ENCODE measurements at places on chromosomes 1 and 21.

GRCh38 chr21:41119901-41120300 is 48.1 kb upstream of the BACE2 start:
- no peak for DNase-seq

- DNase-seq: peak; percentile 5
Observed at GRCh38 chr1:240575981-240576662, 35.8 kb downstream of the GREM2 start.

- no peak for DNase-seq
Observed at GRCh38 chr1:201103666-201104065, 8.6 kb downstream of the CACNA1S start.

DNA sequence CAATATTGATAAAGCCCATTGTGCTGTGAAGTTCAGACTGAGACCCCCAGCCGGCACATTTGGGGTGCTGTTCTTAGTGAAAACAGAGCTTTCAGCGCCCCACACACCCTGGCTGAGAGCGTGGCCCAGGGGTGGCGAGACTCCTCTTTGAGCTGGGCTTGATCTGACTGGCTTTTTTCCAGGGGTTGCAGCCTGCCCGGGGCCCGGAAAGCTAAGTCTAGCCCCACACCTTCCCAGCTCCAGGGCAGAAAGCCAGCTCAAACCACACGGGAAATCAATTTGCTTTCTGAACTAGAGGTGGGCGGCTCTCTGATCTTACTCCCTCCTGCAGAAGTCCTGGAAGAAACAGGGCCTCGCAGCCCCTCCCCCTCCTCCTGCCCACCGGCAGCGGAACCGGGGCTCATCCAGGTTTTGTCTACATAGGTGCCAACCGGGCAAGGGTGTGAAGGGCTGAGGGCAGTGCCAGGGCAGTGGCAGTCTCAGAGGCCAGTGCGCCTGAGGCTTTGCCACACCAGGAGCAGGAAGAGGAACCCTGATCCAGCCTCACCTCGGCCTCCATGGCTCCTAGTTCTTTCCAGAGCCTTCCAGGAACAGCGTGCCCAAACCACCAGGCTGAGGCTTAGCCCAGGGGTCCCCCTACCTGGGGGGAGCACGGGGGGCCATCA is 155.3 kb downstream of the NPHP4 start:
- DNase-seq: no peak

GRCh38 chr1:94526152-94526980 is 15.2 kb downstream of the F3 start:
- no peak for DNase-seq

DNA sequence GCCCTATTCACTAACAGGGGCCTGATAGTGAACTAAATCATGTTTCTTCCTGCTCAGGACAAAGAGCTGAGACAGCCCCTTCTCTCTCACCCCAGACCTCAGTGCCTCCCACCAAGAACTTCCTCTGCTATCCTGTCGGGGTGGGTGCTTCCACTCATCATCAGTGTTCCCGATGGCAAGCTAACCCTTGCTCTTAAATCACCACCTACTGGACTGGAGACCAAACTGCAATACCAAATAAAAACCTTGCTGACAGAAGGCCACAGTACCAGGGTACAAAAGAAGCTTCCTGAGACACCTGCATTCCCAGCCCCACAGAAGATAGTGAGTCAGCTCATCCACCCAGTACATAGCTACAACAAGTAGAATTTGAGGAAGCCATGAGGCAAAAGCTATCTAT is 799.5 kb downstream of the LTN1 start:
- DNase-seq: no peak

- no peak for DNase-seq
Observed at GRCh38 chr1:184838504-184838951, 83.9 kb upstream of the EDEM3 start.

DNA sequence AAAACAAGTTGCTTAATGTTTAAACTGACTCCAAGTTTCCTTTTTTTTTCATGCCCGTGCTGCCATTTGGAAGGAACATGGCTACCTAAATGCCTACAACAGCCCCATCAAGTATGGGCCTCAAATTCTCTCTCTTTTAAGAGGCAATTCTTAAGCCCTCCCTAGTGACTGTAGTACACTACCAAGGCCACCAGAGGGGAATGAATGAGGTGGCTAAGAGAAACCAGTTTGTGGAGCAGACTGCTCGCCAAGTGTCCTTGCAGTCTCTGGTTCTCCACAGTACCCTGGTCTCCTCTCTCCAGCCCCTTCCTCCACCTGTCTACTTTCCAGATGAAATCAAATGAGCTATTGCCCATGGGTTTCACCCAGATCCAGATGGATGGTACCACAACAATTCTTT is 1809.6 kb downstream of the BRINP3 start:
- no peak for DNase-seq

GRCh38 chr1:54485416-54485815 is 62.6 kb upstream of the ACOT11 start:
- DNase-seq: no peak

DNA sequence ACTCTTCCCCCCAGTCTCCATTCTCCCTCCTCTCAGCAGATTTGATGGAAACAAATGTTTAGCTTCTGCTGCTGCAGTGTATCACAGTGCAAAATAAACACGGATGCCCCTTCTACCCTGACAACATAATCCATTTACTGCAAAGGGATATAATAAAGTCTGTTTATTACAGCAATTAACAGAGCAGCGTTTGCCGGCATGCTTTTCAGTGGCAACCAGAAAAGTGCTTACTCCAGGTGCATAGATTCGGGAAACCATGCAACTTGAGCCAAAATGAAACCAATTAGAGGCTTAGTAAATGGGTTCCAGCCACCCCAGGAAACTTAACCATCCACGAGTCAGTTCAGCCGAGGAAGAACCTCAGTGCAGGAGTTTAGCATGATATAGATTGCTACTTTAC is 12.9 kb upstream of the LEMD1 start:
- DNase-seq: no peak

DNA sequence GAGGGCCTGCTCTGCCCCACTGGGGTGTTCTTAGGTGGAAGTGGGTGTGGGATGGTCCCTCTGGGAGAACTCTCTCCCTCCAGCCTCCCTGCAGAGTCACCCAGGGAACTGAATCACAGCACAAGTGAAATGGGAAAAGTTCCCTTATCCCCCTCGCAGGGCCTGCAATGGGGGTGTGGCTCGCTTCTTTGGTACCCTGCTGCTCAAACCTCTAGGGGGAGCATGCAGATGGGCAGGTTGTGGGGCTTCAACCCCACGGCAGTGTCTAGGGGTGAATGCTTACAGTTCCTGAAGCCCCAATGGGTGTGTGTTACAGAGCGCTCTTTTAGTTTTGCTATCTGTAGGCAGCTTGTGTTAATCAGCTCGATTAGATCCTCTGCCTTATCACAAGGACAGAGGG is 59.0 kb upstream of the TINAGL1 start:
- DNase-seq: no peak

- DNase-seq: no peak
Observed at GRCh38 chr1:226964068-226964425, 24.0 kb downstream of the COQ8A start.

GRCh38 chr1:56200442-56200841 is 378.9 kb downstream of the PLPP3 start:
- no peak for DNase-seq

DNA sequence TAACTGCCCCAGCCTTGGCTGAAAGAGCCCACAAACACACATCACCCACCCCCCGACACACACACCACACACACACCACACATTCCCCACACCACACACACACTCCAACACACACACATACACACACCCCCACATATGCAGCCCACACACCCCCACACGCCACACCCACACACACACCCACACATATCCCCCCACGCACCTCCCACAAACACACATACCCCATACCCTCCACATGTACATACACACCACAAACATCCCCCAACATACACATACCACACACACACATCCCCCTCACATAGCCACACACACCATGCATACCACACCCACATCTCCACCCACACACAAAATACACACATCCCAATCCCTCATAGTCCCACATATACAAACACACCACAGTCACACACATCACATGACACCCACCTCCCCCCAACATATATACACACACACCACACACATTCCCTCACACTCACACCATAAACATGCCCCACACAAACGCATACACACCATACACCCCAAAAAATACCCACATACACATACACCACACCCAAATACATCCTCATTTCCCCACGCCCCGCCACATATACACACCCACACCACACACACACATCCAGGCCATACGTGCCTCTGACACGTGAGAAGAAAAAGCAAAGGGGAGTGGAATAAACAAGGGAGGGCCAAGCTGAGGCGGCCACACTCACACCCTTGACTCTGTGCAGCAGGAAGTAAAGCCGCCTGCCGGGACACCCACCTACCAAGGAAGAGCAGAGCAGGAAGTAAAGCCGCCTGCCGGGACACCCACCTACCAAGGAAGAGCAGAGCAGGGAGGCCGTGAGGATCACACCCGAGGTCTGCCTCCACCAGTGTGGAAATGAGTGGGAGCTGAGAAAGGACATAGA is 53.7 kb downstream of the HSF2BP start:
- DNase-seq: no peak

DNA sequence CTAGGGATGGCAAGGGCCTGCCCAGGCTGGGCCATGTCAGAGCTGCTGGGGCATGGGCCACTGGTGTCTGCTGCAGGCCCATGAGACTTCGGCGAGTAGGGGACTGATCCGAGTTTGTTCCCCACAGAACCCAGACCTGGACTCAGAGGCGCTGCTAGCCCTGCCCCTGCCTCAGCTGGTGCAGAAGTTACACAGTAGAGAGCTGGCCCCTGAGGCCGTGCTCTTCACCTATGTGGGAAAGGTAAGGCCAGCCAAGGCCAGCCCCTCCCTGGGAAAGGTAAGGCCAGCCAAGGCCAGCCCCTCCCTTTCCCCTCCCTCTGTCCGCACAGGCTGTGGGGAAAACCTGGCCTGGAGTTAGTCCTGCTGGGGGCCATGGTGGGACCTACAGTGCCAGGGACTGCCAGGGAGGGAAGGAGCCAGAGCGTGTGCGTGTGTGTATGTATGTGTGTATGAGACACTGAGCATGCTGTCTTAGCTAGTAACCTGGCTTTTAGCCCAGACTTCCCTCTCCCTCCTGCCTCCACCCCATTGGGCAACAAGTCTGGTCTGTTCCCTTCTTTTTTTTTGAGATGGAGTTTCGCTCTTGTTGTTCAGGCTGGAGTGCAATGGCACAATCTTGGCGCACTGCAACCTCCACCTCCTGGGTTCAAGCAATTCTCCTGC is 8.0 kb downstream of the FAAH start:
- DNase-seq: no peak

GRCh38 chr1:200090252-200091159 is 63.0 kb downstream of the NR5A2 start:
- DNase-seq: no peak

DNA sequence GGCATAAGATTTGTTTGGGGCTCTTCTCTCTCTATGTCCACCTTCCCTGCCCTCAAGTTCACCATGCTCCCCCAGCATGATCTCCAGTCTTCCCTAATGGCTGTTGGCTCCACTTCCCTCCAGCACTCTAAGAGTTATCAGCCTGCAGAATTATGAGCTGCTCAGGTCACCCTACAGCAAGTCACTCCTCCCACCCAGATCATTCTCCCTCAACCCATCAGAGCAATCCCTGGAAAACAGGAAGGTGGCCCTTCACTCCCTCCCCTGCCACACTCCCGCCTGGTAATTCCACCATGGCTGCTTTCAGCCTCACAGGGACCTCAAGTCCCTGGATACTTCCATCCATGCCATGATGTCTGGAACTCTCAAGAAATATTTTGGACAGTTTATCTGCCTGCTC is 104.5 kb downstream of the KCNJ15 start:
- DNase-seq: no peak

GRCh38 chr1:170218257-170218650 is 72.5 kb downstream of the NTMT2 start:
- DNase-seq: no peak
